ENCODE measurements at places on chromosomes 1 and 21.

DNA sequence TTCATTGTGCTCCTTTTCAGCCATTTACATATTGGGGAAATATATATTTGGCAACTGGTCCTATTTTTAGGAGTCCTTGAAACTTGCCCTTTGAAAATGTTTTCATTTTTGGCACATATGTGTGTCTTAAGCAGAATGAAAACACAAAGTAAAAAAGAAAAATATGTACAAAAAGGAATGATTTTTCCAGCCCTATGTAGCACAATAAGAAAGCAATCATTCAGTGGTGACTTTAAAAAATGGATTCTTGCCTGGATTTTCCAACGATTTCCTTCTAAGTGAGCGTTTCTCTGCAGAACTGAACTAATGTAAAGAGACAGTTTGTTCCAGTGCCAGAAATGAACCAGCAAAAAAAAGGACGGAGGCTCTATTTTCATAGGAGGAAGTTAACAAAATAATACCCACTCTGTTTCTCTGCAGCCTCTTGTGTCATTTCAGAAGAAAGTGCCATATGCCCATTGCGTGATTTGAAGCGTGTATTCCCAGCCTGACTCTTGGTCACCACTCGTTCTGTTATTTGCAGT is 340.1 kb downstream of the SETD4 start:
- DNase-seq: no peak

DNA sequence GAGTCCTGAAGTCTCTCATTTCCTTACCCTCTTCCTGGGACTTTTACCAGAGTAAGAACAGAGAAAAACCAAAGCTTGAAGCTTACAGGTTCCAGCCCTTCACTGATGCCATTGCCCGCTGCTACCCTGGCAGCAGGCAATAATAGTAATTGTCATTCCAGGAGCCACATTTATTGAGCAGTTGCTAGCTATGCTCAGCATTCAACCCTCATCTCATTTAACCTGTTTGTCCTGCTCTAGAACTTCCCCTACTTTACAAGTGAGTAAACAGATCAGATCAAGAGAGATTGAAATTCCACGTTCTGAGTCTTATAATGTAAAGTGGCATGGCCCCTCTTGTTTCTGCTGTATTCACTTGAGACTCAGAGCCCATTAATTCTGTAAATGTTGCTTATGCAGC is 80.4 kb downstream of the ATP1A1 start:
- DNase-seq: no peak

DNA sequence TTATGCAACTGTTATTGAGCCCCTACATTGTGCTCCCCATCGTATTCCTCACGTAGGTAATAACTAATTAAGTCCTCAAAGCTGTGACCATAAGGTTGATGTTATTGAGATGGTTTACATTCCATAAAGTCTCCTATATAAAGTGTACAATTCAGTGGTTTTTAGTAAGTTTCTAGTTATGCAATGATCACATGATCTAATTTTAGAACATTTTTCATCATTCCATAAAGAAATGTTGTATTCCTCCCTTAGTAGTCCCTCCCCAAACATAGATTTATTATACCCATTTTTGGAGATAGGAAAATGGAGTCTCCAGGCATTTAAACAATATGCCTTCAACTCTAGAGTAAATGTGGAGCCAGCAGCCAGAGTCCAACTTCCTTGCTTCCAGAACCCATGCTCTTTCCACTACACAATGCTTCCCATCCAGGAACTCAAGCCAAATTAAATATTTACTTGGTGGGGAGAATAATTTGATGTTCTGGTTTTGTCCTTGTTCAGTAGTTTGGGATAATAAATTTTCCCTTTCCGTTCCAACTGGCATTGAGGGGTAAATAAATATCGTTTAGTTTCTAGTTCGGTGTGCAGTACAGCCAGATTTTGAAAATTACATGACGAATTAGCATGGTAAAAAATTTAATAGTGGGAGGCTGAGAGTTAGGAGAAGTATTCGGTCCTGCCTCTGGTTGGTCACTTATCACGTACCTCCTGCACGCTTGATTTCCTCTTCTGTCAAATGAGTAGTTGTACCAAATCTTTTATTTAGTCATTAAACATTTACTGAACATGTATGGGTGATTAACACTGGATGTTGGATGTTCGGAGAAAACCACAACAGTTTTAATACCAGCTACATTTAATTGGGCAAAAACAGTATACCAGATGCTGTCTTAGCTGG is 66.3 kb downstream of the CACHD1 start:
- DNase-seq: no peak

DNA sequence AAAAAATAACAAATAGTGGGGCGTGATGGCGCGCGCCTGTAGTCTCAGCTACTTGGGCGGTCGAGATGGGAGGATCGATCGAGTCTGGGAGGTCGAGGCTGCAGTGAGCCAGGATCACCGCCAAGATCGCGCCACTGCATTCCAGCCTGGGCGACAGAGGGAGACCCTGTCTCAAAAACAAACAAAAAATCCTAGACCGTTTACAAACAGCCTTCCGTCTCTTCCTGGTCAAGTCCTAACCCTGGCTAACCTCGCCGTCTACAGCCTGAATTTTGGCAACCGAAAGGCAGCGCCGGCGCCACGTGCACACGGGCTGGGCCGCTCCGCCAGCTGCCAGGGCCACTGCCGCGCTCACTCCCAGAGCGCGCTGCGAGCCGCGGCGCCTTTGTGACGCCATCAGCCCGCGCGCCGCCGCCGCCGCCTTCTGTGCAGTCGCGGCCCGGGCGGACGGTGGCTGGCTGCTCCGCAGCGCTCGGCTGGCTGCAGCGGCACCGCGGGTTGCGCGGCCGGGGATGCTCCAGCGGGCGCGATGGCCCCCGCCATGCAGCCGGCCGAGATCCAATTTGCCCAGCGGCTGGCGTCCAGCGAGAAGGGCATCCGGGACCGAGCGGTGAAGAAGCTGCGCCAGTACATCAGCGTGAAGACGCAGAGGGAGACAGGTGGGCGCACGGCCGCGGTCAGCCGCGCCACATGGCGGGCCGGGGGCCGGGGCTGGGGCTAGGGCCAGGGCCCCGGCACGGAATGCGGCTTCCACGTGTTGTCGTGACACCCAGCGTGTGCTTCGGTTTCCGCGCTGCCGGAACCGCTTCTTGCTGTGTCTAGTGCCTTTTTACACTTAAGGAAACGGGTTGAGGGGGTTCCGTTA is at the start of the genes HSF2BP and RRP1B:
HSF2BP (minus strand) TSS at position 353 of the 865 bp plus-strand sequence. CDS start 1,392 bp downstream, outside the sequence.
RRP1B (plus strand) TSS at position 425 of the 865 bp plus-strand sequence; CDS start at position 530, 105 bp downstream.
- peak; percentile 73 for DNase-seq

DNA sequence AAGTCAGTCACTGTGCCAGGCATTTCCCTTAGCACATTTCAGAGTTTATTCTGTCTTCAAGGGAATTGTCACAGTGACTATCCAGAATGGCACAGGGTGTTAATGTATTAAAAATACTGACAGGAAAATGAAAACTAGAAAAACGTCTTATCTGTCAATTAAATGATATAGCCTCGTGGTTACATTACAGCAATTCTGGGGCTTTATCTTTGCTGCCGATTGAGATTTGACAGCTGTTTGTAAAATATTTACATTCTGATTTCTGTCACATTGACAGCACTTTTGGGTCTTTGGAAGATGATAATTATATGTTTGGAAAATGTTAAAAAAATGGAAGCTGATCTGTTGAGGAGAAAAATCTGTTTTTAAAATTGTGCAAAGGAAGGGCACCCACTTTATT is 250.0 kb downstream of the CHRM3 start:
- no peak for DNase-seq

- DNase-seq: no peak
Measured at GRCh38 chr1:243575070-243575469, 275.0 kb downstream of the AKT3 start.

DNA sequence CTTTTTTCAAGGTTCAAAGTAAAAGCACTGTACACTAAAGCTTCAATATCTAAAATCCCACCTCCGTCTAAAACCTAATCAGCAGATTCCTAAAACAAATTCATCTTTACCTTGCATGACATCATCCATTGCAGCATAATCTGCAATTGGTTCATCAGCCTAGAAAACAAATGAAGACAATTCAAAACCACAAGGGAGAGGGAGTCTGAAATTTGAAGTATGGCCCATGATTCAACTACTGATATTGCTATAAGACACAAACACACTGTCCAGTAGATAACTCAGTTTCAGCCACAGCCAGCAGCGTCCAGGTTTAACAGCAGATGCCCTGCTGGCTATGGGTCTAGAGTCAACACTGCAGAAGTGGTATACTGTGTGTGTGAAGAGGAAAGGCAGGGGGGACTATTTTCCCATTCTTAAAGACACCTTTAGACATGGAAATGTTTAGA is 17.9 kb upstream of the RAP1GAP start:
- DNase-seq: no peak

- DNase-seq: no peak
Measured at GRCh38 chr1:233006108-233006507, 55.7 kb downstream of the NTPCR start.

DNA sequence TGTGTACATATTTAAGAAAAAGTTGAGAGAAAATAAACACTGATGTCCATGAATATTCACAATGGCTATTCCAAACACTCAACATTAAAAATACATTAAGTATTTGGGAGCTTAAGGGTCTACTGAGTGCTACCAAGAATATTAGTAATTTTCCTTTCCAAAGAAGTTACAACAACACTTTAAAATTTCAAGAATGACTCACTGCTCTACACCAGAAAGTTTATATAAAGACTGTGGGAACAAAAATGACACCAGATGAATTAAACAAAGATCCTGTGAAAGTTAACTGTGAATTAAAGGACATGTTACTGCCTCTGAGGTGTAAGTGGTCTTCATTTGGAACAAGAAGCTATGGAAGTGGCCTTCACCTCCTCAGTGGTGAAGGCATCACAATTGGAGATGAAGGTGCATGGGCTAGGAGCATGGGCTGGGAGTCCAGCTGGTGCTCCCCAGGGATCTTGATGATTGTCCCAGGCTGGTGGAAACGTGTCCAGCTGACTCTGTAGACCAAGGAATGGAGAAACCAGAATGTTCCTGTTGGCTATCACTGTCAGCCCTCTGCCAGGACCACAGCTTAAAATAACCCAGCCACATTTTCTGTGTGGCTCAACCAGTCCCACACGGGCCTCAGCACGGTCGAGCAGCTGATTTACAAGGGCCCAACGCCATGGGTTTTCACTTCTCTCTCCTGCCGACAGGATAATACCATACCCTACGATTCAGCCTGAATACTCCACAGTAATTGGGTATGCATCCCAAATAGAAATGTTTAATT is 28.8 kb downstream of the TAF5L start:
- no peak for DNase-seq

- DNase-seq: no peak
Measured at GRCh38 chr1:231355171-231355570, 17.1 kb downstream of the SPRTN start.

DNA sequence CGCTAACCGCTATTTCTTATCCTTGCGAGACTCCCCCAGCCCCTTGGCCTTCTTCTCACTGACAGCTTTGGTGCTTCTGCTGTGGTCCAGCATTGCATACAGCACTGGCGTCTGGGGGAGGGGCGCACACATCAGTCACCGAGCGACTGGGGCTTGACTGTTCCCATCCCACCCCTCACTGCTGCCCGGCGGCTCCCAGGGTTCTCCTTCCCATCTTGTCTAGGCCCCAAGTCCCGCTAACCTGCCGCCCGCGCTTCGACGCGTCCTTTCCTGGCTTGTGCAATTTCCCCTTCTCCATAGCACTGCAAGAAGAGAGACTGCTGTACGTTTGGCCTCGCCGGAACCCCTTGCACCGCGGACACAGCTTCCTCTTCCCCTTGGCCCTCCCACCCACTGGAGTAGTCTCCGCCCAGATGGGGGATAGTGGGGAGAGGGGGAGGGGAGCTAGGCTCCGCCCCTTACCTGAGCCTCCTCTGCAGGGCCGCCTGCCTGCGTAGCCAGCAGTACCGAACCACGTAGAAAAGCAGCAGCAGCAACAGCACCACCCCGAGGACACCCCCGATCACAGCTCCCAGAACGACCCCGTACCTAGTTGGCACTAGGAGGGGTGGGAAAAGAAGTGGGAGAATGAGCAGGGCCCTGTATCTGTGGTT is 3.8 kb downstream of the MPZ start:
- DNase-seq: peak; percentile 70

- DNase-seq: no peak
Measured at GRCh38 chr1:183281039-183281438, 95.0 kb downstream of the LAMC2 start.

DNA sequence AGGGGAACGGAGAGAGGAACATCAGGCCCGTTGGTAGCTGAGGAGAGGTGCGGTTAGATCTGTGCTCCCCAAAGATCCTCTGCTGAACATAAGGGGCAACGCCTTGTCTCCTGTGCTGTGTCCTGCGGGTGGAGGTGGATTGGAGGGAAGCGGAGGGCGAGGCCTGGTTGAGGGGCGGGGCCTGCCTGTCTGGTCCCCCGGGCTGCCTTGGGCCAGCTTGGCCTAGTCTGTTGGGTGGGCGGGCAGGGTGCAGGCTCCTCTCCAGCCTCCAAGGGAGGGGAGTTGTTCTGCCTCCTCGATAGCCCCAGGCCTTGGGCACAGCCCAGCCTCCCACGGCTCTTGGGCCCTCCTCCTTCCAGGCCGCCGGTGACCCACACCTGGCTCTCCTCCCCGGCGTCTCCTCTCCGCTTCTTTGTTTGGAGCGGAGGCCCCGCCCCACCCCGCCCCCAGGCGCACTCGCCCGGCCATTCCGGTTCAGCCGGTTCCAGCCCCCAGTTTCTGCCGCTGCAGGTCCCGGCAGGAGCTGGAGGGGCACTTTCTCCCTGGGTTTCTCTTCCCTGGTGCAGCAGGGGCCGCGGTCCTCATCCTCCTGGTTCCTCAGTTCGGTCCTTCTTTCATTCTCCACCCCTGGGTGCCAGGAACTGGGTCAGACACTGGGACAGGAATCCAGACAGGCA is 19.4 kb downstream of the PTPRF start:
- no peak for DNase-seq

DNA sequence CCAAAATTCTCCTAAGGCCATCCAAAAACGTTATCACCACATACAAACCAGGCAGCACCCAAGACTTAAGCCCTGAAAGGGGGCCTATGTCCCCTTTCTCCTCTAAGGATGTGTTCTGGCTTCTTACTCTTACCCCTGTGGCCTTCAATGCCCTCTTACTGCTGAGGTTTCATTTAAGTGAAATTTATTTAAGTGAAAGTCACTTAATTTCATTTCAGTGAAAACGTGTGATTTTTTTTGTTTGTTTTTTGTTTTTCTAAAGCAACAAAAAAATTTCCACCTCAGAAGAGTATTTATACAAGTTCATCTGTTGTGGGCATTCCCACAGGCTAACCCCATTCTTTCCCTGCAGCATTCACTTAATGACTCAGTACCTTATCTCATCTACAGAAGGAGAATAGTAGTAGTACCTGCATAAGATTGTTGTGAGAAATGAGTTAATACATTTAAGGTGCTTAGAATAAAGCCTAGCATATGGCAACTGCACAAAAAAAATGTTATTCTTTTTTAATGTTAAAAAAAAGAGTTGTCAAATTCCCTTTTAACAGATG is 220.6 kb downstream of the CHRM3 start:
- DNase-seq: no peak

- DNase-seq: no peak
Measured at GRCh38 chr1:89943846-89944781, 50.8 kb upstream of the ZNF326 start.

GRCh38 chr1:219174460-219175211 is 958 bp downstream of the LYPLAL1 start:
- no peak for DNase-seq

Data from T-helper 17 cell (primary cell).